ENCODE measurements at places on chromosomes 3 and 15.
A peak's percentile ranks its signal among the peaks of the same experiment; 100 is the strongest.

- no peak for DNase-seq
Measured at GRCh38 chr15:27260523-27260922, 289.5 kb downstream of the GABRG3 start.

DNA sequence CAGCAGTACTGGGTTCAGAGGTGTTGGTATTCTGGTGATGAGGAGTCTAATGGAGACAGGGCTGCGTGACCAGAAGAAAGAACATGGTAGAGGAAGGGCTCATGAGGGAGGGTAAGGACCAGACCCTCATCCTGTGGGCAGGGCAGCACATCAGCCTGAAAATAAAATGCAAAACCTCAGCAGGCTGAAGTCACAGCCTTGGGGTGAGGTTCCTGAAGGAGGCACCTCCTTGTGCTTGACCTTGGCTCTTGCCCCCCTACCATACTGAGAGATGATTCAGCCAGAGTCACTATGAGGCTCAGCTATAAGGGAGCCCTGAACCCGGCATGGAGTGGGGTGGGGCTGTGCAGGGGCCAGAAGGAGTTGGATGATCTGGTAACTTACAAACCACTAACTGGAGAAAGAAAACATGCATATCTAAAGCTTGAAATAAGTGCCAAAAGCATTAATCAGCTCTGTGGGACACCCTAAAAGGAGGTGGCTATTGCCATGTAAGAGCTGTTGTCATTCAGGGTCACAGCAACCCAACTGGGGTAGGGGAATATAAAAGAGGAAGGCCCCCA, 60.2 kb downstream of the CORO2B start:
- no peak for DNase-seq

GRCh38 chr3:9301798-9302197, 52.4 kb upstream of the SRGAP3 start:
- DNase-seq: no peak

DNA sequence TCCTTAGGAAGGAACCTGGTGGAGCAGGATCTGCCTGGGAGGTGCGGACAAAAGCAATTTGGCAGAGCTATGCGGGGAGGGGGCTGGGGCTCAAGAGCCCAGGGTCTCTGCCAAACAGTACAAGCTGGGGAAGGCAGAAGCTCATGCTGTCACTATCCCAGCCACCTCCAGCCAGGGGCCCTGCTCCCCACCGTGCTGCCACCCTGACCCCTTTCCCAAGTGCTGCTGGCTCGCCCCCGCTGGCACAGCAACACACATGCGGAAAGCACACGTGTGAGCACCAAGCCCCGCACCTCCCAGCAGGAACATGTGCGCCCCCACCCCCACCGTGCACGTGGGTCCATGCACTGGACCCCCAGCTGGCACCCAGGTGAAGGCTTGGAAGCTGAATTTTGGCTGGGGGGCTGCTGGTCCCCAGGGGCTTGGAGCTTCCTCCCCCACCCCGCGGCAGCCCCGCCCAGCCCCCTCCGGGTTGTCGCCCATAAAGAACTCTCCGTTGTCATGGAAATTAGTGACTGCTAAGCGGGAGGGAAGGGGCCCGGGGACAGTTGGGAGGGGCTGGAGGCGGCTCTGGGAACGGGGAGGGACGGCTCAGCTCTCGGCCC, 742 bp downstream of the CAMKV start:
- peak; percentile 45 for DNase-seq

DNA sequence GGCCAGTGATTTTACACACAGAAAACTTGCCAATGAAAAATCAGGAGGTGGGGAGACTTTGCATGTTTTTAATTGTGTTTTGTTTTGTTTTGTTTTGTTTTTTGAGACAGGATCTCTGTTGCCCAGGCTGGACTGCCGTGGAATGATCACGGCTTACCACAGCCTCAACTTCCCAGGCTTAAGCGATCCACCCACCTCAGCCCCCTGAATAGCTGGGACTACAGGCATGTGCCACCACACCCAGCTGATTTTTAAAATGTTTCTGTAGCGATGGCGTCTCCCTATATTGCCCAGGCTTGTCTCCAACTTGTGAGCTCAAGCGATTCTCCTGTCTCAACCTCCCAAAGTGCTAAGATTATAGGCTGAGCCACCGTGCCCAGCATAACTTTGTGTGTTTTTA, 46.0 kb downstream of the MEIS2 start:
- no peak for DNase-seq

GRCh38 chr3:194956697-194957396, 271.2 kb downstream of the FAM43A start:
- DNase-seq: no peak

- no peak for DNase-seq
Measured at GRCh38 chr15:92579931-92580470, 75.6 kb downstream of the FAM174B start.

- no peak for DNase-seq
Measured at GRCh38 chr3:69647511-69648110, 91.7 kb upstream of the MITF start.

DNA sequence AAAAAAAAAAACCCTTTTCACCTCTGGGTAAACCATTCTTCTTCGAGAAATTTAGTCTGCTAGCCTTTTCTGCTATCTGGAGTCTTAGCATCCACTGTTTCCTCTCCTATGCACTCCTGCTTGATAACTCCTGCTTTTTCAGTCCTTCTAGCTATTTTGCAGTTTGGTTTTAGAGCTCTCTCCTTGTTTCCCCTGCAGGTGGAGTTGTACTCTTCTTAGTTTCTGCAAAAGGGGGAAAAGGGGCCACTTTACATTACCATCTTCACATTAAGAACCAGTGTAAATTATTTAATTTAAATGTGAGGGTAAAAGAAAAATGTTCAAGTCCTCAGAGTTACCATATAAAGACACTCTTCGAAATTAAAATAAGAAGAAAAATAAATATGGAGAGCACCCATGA, 23.6 kb upstream of the MYLK start:
- DNase-seq: no peak

DNA sequence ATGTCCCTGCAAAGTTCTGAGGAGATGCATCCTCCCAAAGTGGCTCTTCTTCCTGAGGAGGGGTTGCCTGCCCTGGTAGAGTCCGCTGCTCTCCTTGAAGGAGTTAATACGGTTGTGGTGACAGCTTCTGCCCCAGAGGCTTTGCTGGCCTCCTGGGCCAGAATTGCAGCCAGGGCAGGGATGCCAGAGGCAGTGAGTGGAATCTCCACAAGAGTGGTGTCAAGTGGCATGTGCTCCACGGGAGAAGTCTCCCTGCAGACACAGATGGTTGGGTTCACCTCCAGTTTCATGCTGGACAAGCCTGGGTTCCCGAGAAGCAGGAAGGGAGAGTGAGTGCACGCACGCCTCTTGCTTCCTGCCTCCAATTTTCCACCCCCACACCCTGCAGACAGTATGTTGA, 105.5 kb downstream of the SLC25A26 start:
- DNase-seq: no peak

GRCh38 chr3:8846176-8846575, 76.8 kb upstream of the OXTR start:
- no peak for DNase-seq

GRCh38 chr15:38474155-38474757, 20.3 kb downstream of the FAM98B start:
- DNase-seq: no peak

- DNase-seq: no peak
Measured at GRCh38 chr15:82128401-82129148, 82.8 kb upstream of the MEX3B start.

DNA sequence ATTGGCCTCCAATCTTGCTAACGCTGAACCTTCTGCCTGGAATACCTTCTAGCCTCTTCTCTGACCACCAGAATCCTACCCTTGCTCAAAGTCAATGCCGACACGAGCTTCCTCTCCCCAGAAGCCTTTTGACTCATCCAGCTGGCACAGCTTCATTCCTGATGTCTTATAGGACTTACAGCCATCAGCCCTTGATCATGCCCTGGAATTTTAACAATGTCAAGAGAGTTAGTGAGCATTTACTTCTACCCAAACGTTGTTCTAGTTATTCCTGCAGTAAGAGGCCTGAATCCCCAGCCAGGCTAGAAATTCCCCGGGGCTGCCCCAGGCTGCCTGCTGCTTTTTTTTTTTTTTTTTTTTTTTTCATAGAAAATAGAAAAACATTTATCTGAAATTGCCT, 3.9 kb downstream of the CYP1A2 start:
- DNase-seq: no peak

- no peak for DNase-seq
Measured at GRCh38 chr3:195535293-195535692, 7.8 kb downstream of the PPP1R2 start.

DNA sequence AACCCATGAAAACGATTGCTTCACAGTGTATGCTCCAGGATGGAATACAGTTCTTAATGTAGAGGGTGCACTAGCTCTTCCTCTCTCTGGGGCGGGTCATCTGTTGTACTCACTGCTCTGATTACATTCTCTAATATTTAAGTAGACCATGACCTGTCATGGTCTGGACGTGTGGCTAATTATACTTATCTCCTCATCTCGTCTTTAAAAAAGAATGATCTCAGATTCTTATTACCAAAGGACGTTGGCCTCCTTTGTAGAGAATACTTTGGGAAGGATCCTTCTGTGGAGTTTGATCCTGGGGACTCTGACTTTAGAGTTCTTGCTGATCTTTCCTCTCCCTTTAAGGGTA, 48.4 kb upstream of the TRAK1 start:
- DNase-seq: no peak

- no peak for DNase-seq
Measured at GRCh38 chr3:50345586-50346234, at the start of gene ZMYND10. Gene ZMYND10, minus strand, starts transcription at chr3:50345732. Its CDS starts 153 bp downstream, at chr3:50345579.

GRCh38 chr3:160106905-160107861, 118.0 kb upstream of the C3orf80 start:
- DNase-seq: no peak

GRCh38 chr3:66823009-66823397, 175.1 kb upstream of the KBTBD8 start:
- DNase-seq: no peak

DNA sequence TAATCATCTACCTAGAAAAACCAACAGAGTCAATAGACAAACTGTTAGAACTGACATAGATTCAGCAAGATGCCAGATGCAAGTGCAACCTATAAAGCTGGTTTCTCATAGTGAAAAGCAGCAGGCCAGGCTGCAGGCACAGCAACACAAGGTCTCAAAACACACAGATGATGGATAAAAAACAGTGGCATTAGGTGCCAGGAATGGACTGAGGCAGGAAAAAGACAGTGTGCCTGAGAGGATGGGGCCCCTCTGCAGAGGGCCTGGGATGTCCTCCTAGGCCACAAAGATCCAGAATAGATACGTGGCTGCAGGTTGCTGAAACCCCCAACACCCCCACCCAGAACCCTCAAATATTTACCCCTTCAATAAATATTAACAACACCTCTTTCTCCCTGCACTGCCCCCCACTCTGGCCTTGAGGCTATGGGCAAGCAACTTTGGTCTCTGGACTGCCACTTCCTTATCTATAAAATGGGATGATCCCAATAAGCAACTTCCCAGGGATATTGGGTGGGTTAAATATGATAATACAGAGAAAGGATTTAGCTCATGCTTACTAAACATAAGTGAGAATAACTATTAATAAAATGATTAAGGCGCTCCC, 35.2 kb upstream of the FGD5 start:
- no peak for DNase-seq

DNA sequence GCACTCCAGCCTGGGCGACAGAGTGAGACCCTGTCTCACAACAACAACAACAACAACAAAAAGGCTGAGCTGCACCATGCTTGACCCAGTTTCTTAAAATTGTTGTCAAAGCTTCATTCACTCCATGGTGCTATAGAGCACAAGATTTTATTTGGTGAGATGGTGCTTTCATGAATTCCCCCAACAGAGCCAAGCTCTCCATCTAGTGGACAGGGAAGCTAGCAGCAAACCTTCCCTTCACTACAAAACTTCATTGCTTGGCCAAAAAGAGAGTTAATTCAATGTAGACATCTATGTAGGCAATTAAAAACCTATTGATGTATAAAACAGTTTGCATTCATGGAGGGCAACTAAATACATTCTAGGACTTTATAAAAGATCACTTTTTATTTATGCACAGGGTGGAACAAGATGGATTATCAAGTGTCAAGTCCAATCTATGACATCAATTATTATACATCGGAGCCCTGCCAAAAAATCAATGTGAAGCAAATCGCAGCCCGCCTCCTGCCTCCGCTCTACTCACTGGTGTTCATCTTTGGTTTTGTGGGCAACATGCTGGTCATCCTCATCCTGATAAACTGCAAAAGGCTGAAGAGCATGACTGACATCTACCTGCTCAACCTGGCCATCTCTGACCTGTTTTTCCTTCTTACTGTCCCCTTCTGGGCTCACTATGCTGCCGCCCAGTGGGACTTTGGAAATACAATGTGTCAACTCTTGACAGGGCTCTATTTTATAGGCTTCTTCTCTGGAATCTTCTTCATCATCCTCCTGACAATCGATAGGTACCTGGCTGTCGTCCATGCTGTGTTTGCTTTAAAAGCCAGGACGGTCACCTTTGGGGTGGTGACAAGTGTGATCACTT, 2.0 kb downstream of the CCR5 start:
- DNase-seq: no peak

DNA sequence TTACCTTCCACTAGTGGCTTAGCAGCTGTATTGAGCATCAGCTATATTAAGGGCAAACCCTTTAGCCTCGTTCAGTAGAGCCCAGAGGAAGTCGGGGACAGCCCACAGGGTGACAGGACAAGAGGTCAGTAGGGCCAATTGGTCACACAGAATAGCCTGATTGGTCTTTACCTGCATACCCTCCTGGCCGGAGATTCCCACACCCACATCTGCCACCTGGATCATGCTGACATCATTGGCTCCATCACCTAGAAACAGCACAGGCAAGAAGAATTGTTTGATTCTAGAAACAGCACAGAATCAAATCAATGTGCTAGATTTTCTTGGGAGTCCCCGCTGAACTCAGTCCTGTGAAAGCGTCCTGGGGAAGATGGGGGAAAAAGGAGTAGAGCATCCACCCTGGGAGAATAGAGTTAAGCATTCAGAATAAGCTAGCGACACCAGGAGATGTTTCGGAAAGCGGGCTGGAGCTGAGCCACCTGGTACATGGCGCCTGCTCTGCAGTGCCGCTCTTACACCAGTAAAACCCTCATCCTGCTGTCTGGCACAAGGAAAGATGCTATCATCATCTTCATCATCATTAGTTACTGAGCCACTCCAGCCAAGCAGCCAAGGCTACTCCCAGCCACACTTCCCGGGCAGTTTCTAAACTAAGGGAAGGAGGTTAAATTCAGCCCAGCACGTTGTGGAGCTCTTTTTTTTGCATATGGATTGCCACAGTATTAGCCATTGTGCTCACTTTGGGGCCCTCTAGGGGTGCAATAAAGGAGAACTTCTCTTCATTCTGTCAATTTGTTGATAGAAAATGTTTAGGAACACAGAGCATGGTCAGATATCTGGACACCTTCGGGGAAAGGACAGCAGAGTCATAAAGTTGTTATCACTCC, 171.3 kb downstream of the ATP10A start:
- DNase-seq: no peak

DNA sequence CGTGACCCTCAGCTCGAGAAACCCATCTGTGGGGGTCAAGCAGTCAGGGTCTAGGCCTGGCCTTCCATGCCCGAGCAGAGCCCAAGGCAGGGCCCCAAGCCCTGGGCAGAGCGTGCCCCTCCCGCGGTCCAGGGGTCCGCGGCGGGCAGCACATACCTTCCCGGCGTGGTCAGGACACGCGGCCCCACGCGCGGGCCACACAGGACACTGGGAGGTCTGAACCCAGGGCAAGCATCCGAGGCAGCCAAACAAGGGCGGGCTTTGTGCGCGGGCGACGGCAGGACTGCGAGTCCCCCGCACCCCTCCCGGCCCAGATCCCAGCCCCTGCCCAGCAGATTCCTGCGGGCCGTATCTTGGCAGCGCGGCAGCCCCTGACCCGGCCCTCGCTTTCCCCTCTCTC, 61.6 kb upstream of the ACAN start:
- DNase-seq: peak; percentile 86

GRCh38 chr3:38609386-38610111, 39.9 kb downstream of the SCN5A start:
- no peak for DNase-seq
